ENCODE measurements at places on chromosomes 16 and 17. TPM values are rescaled to one million over a fixed set of nuclear protein-coding genes. Genes with fewer than 3 reads are reported as not detected.

Gene WDR45B
- 93.4 TPM for total RNA-seq

Gene PRSS8
- total RNA-seq, result 1.4 TPM

Gene C1QL1
- total RNA-seq, result 15.9 TPM

Gene AANAT
- total RNA-seq, result 0.31 TPM

Gene STAC2
- total RNA-seq, result 7.1 TPM

Gene DHRS7C
- not detected for total RNA-seq

Gene TBC1D26
- not detected for total RNA-seq

Gene TNFSF13
- 0.53 TPM for total RNA-seq

Gene OR4D1
- total RNA-seq, result 0.02 TPM

Gene CSH1
- not detected for total RNA-seq
